ENCODE measurements at places on chromosomes 16 and 17.

- DNase-seq, result no peak
Observed at GRCh38 chr17:61253937-61254574, 145.6 kb upstream of the TBX2 start.

- no peak for DNase-seq
Observed at GRCh38 chr17:76781056-76781982, 43.4 kb downstream of the MFSD11 start.

DNA sequence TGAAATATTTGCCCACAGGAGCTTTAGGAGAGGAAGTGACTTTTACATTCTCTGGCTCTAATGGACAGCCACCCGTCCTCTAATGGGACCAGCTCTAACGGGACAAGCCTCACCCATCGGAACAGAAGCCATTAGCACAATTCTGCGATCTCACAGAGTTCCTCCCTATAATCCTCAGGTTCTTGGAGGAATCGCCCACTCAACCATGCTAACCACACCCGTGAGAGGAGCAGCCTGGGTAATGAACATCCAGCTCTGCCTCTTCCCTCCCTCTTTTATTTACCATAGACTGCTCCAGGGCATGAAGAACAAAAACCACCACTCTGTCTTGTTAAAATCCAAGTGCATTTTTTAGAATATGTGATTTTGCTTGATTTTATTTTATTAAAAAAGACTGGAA is 6.8 kb downstream of the SLC35B1 start:
- no peak for DNase-seq

DNA sequence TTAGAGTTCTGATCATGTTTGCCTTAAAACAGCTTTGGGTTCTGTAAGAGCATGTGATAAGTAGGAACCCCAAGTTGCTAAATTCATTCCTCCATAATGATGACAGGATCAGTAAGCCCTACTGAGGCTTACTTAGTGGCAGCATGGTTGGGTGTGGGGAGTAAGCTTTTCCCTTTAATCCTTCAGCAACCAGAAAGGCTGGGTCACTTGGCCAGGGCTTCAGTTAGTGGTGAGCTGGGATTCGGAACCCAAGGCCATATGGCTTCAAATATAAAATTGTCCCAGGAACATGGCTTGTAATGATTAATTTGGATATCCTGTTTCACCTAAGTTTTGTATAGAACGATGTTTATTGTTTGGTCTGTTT is 850 bp downstream of the GINS3 start:
- no peak for DNase-seq

- no peak for DNase-seq
Observed at GRCh38 chr17:68141050-68141449, 105.5 kb downstream of the KPNA2 start.
